ENCODE measurements at places on chromosomes 6 and 20.

- no peak for DNase-seq
Measured at GRCh38 chr6:44631968-44632367, 244.5 kb downstream of the CDC5L start.

DNA sequence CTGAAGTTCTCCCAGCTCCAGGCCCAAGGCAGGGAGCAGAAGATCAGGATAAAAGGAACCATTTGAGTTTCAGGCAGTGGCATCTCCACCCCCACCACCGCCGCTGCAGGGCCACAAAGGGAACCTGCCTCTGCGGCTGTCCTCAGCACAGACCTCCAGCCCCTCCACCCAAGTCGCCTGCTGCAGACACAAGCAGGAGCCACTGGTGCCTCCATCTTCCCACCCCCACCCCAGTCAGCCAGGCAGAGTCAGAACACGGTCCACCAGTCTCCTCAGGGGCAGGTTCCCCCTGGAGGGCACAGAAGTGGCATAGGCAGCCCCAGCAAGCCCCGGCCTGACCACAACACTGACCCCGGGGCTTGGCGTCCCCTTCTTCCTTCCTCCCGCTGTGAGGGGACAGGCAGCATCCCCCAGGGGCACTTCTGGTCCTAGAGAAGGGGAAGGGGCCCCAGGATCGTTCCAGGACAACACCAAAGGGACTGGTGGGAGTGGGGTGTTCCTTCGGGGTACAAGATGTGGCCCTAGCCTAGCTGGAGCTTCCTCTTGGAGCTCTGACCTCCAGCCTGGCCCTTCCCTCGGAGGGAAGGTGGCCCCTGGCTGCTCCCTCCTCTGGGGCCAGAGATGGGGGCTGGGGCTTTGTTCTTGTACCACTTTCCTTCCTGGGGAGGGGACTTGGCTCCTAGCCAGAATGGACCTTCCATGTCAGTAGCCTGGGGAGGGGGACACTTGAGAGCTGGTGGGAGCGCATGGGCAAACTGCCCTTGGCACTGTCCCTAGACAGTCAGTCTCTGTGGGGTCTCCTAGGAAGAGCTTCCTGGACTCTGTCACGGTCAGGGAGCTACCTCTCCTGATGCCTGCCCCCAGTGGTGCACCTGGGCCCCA is 36.0 kb downstream of the YTHDF1 start:
- no peak for DNase-seq

- DNase-seq, result no peak
Measured at GRCh38 chr6:157108923-157109322, 214.4 kb downstream of the TMEM242 start.

DNA sequence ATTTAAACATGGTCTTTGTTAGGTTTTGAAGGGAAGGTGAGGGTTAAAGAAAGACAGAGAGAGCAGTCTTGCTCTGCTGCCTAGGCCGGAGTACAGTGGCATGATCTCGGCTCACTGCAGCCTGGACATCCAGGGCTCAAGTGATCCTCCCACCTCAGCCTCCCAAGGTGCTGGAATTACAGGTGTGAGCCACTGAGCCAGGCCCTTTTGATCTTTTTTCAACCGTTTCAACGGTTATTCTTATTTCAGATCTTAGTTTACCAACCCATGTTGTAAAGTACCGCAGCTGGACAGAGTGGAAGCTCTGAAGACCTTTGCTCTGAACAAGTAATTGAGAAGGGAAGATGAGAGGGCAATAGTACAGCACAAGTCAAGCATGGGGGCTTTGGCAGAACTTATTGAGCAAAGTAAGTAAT is 1.2 kb upstream of the SRPK1 start:
- no peak for DNase-seq

GRCh38 chr6:112348891-112349635 is 1.9 kb downstream of the RFPL4B start:
- no peak for DNase-seq

- no peak for DNase-seq
Measured at GRCh38 chr6:131778169-131778568, 29.7 kb upstream of the ENPP1 start.
